ENCODE measurements at places on chromosomes 3 and 15. TPM values are rescaled to one million over a fixed set of nuclear protein-coding genes. Genes with fewer than 3 reads are reported as not detected.

DNA sequence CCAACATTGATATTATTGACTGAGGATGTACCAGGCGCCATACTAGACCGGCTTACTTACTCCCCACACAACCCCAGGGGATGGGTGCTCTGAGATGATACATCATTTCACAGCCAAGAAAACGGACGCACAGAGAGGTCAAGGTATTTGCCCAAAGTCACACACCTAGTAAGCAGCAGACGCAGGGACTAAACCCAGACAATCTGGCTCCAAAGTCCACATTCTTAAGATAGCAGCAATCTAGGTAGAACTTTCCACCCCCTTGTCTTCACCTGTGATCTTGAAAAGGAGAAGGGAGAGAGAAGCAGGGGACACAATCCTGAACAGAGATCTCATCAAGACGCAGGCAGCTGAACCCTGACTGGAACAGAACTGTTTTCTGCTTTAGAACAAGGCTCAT, 200.6 kb downstream of the XXYLT1 start:
- no peak for DNase-seq

- DNase-seq, result no peak
These were observed 486.8 kb upstream of the THBS1 start for GRCh38 chr15:39094116-39094515.

DNA sequence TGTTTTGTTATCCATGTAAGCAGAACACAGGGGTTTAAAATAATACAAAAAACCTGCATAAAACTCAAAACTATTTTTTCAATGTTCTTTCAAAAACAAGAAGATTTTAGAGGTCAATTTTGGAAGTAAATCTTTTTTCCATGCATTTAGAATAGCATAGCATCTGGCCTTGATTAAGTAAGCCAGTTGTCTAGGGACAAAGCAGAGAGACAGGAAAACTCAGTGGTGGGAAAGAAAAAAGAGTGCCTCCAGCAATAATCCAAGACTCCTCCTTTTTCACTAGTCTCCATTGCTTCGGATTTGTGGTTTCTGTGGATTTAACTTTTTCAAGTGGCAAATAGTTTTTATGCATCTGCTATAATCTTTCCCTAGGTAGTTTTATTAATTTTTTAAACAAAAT, 88.9 kb downstream of the SUCNR1 start:
- no peak for DNase-seq

DNA sequence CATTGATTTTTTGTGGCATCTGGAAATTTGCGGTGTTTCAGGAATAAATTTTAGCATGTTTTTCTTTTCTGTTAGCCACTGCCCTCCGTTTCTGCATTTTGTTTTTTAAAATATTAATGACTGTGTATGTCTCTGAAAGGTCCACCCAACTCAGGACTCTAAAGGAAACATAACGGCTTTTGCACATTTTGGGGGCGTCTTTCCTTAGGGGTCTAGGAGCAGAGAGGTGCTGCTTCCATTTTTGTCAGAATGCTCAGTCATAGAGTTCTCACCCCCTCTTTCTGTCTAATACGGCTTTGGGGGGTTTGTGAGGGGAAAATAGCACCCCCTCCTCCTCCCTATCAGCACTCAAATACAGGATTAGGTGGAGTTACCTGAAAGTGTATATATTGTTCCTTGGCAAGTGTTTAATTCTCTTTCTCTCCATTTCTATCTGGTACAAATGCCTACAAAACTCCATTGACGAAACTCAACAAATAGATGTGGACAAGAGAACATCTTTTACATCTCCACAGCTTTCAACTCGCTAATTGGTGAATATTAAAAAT, 219.4 kb downstream of the MEIS2 start:
- DNase-seq, result no peak

GRCh38 chr3:144109944-144110343, 138.3 kb downstream of the DIPK2A start:
- DNase-seq, result no peak

DNA sequence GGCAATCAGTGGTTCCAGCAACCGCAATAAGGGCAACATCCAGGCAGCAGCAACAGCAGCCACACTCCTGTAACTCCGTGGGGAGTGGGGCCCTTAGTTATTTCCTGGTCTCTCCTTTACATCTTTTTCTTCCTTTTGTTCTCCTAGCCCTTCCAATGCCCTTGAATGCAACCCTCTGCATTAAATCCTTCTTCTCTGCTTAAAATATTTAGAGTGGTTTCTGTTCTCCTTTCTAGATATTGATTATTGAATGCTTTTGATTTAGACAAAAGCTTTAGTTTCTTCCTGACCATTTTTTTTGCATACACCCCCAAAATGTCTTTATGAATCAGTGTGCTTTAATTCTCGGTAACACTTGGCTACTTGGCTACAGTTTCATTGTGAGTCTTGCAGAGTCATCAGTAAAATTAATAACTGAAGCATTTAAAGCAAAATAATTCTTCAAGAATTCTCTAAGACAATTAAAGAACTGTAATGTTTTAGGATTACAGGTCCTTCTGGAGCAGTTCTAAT, 586.1 kb downstream of the MECOM start:
- DNase-seq, result no peak

GRCh38 chr3:27630885-27631284, 91.2 kb downstream of the EOMES start:
- DNase-seq, result no peak

- DNase-seq, result no peak
These were observed 77.1 kb upstream of the PRTG start for GRCh38 chr15:55820043-55820442.

- DNase-seq, result no peak
These were observed 57.2 kb downstream of the XXYLT1 start for GRCh38 chr3:195213639-195214315.

DNA sequence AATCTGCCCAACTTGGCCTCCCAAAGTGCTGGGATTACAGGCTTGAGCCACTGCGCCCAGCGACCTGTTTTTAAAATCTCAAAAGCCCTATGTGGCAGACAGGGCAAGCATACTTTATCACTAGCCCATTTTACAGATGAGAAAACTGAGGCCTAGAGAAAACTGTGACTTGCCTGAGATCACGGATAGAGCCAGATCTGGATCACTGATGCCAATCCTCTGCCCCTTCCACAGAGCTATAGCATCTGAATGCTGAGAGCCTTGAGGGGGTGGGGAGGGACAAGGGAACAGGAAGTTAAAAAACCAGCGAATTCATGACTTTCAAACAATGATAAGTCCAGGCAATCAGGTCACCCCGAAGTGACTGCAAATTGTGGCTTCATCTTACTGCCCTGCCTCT, 7.3 kb downstream of the ANKRD63 start:
- DNase-seq, result no peak

GRCh38 chr15:40250304-40250656, 11.4 kb downstream of the PAK6 start:
- no peak for DNase-seq

GRCh38 chr15:77057685-77058084, 13.2 kb downstream of the TSPAN3 start:
- DNase-seq, result no peak

DNA sequence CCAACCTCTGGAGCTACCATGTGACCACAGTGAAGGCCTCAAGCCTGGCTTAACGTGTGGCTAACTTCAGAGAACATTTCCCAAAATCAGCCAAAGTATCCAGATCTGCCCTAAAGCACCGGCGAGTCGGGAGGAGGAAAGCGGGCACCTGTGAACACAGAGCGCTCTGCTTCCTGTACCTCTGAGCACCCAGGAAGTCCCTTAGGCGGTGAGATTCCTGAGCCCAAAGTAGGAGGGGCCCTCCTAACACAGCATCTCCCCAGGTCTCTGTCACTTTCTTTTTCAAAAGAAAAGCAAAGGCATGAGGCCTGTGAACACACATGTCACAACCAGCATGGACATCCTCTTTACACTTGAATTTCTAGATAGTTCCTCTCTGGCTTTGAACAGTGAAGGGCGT, 944 bp upstream of the EIF4E3 start:
- peak; percentile 45 for DNase-seq

GOLGA8H gene
- 0.42 TPM for total RNA-seq

RAB43 gene
- total RNA-seq, result 37.8 TPM

DNAH12 gene
- 0.07 TPM for total RNA-seq

TMEM266 gene
- not detected for total RNA-seq

C3orf80 gene
- total RNA-seq, result not detected

ATG3 gene
- total RNA-seq, result 45.9 TPM
